LoVo (cell line): ENCODE measurements at places on chromosomes 7 and 10.

DNA sequence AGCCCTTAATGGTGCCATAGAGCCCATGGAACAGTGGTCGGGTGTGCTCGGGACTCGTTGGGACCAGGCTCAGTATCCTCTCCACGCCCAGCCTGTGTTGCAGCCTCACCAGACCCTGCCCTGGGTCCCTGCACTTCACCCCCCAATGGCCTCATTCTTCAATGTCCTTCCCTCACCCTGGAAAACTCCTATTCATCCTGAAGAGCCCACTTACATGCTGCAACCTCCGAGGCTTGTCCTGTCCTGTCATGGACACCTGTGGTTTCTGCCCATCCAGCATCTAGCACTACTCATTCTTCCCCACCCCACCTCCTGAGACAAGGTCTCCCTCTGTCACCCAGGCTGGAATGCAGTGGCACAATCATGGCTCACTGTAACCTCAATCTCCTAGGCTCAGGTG, 7.7 kb downstream of the MMD2 start:
- DNase-seq = no peak

- no peak for DNase-seq
These were observed 763.3 kb downstream of the MAGI2 start for GRCh38 chr7:78690174-78690573.

GRCh38 chr7:29359482-29360093, 165.0 kb downstream of the CHN2 start:
- no peak for DNase-seq

DNA sequence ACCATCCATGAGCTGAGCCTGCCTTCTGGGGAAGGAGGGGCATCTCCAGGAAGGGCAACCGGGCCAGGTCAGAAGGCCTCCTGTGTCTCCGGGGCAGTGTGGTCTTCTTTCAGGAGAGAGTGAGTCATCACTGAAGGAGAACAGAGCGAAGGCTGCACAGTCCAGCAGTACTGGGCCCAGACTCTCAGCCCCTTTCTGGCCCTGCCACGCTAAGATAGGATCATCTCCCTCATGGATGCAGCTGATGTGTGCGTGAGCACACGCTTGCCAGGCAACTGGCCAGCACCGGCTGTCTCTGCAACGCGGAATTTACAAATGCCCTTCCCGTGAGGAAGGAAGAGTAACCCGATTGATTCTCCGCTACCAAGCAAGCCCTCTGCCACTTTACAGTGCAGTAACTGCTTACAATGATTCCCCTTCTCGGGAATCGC, 328.2 kb downstream of the TNS3 start:
- no peak for DNase-seq

DNA sequence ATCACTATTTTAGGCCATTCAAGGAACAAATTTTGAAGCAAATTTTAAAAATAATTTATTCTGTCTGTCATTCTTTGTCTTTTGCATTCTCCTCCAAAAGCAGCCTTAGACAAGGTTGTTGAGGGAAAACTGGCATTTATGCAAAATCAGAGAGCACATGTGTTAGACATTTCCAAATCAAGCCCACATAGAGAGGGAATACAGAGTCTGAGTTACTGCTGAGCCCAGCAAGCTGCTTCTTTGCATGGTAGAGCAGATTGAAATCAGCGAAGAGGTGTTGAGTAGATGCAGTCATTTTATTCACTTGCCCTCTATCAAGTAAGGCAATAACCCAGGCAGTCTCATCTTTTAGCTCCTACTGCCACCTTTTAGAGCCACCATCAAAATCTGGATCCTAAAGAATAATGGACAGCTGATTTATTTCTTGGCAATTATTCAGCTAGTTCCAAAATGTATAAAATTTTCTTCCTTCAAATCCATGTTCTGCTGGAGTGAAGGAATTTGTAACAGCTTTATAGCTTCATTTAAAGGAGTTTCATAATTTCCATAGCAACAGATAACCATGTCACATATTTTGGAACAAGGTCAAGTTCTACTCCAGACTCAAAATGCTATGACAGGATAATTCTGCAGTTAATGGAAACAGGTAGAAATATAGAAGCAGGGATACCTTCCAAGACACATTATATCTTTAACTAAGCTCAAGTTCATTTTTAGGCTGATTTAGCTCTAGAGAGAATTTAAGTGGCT, 7.3 kb upstream of the PCDH15 start:
- no peak for DNase-seq

DNA sequence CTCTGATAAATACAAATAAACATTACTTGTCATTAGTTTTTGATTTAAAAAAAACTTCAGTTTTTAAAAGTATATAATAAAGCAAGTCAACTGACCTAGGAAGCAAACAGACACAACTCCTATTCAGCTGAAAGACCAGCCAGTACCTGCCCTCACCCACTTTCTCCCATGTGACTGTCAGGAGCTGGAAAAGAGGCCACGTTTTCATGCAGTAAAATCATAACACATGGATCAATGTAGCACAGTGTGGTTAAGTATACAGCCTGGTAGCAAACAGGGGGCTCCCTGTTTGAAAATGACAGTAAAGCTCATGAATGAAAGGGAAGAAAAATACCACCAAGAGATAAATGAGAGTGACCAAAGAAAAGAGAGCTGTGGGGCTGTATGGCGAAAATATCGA, 21.6 kb downstream of the KIN start:
- no peak for DNase-seq

DNA sequence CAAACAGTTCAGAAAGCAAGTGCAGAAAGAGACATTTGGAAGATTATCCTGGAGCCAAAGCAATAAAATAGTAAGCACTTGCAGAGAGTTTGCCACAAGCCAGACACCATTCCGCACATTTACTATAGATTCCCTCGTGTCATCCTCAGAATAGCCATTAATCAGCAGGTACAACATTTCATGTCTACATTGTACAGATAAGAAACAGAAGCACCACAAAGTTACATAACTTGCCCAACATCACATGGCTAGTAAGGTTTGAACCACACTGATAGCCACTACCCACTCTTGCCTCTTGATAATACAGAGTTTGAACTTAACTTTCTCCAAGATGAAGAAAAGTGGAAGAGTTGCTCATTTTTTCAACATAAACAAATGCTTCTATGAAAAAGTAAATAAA, 40.6 kb upstream of the GHITM start:
- no peak for DNase-seq

DNA sequence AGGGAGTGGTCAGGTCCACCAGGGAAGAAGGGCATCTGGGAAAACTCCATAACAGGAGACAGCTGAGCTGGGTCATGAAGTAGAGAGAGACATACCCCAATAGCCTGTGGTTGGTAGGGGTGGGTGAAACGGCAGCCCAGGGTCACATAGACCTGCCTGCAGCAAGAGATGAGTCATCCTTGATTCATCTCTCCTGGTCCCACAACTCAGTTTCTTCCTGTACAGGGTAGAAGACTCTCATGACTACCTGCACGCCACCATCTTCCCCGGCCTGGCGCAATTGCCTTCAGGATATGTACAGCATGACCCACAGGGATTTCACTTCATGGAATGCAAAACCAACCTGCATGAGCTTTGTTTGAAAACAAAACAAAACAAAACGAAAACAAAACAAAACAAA, 45.1 kb upstream of the ADAM12 start:
- DNase-seq = no peak
